ENCODE measurements at places on chromosomes 4 and X. TPM values are rescaled to one million over a fixed set of nuclear protein-coding genes. Genes with fewer than 3 reads are reported as not detected.

- peaks cover 11% of the 10 kb centered on the region for H3K36me3 ChIP-seq
- peaks cover 39% of the 10 kb centered on the region for H3K4me1 ChIP-seq
- H3K27me3 ChIP-seq = no peaks in the 10 kb centered on the region
Observed at GRCh38 chr4:123398066-123398852, 1.7 kb downstream of the SPRY1 start.

GRCh38 chr4:160864253-160864652 lies 1299.5 kb downstream of the FSTL5 start:
- no peak for DNase-seq
- H3K36me3 ChIP-seq = no peaks in the 10 kb centered on the region
- no peaks in the 10 kb centered on the region for H3K4me1 ChIP-seq
- no peak overlapping the region for H3K4me3 ChIP-seq
- H3K27ac ChIP-seq = no peak overlapping the region

The MAGEA10 gene
- not detected for polyA plus RNA-seq

The UGT2B11 gene
- not detected for polyA plus RNA-seq

Measured in naive B cell (primary cell).